Activated CD4-positive, alpha-beta memory T cell treated with anti-CD3 and anti-CD28 coated beads, Interleukin-2, amount 10 ng/mL, durations not matched to agents 7 days and 5 days (primary cell): ENCODE measurements at places on chromosomes 4 and X. TPM values are rescaled to one million over a fixed set of nuclear protein-coding genes. Genes with fewer than 3 reads are reported as not detected.

GRCh38 chr4:182748949-182749348, 168.2 kb downstream of the DCTD start:
- H3K27ac ChIP-seq = no peak overlapping the region
- H3K4me1 ChIP-seq = peaks cover 8% of the 10 kb centered on the region
- peaks cover 4% of the 10 kb centered on the region for H3K27me3 ChIP-seq

DNA sequence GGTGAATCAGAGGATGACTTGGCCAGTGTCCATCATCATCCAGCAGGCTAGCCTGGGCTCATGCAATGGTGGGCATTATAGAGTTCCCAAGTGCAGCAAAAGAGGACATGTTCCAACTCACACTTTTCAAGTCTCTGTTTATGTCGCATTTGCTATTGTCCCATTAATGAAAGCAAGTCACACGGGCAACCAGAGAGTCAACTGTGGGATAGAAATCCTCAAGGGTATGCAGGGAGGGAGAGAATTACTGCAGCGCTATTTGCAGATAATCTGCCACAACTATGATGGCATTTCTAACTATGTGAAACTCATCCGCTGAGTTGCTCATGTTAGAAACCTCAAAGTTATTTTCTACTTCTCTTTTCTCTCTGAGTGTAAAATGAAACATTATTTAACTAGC, 78.5 kb upstream of the TAB3 start:
- DNase-seq = no peak
- H3K36me3 ChIP-seq = no peaks in the 10 kb centered on the region
- no peak overlapping the region for H3K4me3 ChIP-seq
- no peak overlapping the region for H3K27ac ChIP-seq
- H3K4me1 ChIP-seq = peaks cover 5% of the 10 kb centered on the region
- H3K27me3 ChIP-seq = peaks cover 6% of the 10 kb centered on the region

- H3K27me3 ChIP-seq = no peaks in the 10 kb centered on the region
- no peak overlapping the region for H3K4me3 ChIP-seq
- no peak for DNase-seq
- H3K4me1 ChIP-seq = no peaks in the 10 kb centered on the region
Measured at GRCh38 chr4:180336494-180337090, 1906.6 kb upstream of the TENM3 start.

DNA sequence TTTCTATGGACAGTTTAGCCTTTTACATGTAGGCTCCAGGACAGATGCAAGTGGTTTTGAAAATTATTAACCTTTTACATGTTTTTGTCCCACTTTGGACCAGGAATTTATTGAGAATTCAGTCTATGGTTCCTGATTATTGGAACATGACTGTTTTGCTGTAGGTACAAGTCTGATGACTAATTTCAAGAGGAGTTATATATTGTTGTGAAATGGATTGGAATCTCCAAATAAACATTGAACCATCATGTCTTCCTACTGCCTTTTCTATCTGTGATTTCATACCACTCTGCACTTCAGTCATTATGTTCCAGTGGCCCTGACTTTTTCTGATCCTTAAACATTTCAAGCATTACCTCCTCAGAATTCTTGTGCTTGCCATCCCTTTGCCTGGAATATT, 35.9 kb downstream of the TBC1D19 start:
- no peak overlapping the region for H3K4me3 ChIP-seq
- no peaks in the 10 kb centered on the region for H3K27me3 ChIP-seq
- peaks cover 2% of the 10 kb centered on the region for H3K36me3 ChIP-seq
- H3K4me1 ChIP-seq = no peaks in the 10 kb centered on the region
- no peak for DNase-seq
- H3K27ac ChIP-seq = no peak overlapping the region

Gene CT83
- total RNA-seq = not detected

GRCh38 chr4:40850496-40850895, 100.7 kb downstream of the NSUN7 start:
- H3K4me3 ChIP-seq = no peak overlapping the region
- no peak for DNase-seq
- no peaks in the 10 kb centered on the region for H3K4me1 ChIP-seq
- H3K27me3 ChIP-seq = peaks cover 45% of the 10 kb centered on the region
- no peak overlapping the region for H3K27ac ChIP-seq

- peaks cover 64% of the 10 kb centered on the region for H3K27me3 ChIP-seq
- peaks cover 12% of the 10 kb centered on the region for H3K36me3 ChIP-seq
- DNase-seq = no peak
- H3K27ac ChIP-seq = peak within 1 kb of the TSS; percentile 49
Measured at GRCh38 chr4:30720021-30720660, at the start of gene PCDH7. Gene PCDH7, plus strand, starts transcription at chr4:30720369. Its CDS starts 1,054 bp downstream, at chr4:30721423.

DNA sequence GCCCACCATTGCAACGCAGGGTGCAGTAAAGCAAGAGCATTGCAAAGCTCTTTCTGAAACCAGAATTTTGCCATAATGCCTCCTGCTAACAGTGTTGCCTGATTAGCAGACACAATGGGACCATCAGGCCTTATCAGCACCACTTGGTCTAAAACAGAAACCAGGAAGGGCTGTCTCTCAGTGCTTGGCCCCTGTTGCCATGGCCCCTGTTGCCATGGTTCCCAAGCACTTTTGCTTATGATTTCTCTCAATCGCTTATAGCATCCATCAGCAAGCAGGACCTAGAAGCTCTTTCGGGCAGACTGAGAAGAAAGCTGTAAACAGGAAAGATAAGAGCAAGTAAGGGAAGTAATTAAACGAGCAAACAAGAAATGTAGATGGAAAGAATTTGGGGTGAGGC, 36.8 kb downstream of the RTL5 start:
- no peaks in the 10 kb centered on the region for H3K36me3 ChIP-seq
- no peak overlapping the region for H3K4me3 ChIP-seq
- H3K27ac ChIP-seq = no peak overlapping the region
- peaks cover 15% of the 10 kb centered on the region for H3K27me3 ChIP-seq
- peaks cover 20% of the 10 kb centered on the region for H3K4me1 ChIP-seq

Gene EFHC2
- total RNA-seq = 0.63 TPM

Gene TMEM255A
- total RNA-seq = not detected

Gene SYTL5
- not detected for total RNA-seq
